G401 (cell line): ENCODE measurements at places on chromosomes 6 and 20.

- DNase-seq = no peak
Measured at GRCh38 chr6:69933239-69933638, 66.9 kb downstream of the COL19A1 start.

- no peak for DNase-seq
Measured at GRCh38 chr6:148629592-148630465, 117.0 kb upstream of the UST start.

DNA sequence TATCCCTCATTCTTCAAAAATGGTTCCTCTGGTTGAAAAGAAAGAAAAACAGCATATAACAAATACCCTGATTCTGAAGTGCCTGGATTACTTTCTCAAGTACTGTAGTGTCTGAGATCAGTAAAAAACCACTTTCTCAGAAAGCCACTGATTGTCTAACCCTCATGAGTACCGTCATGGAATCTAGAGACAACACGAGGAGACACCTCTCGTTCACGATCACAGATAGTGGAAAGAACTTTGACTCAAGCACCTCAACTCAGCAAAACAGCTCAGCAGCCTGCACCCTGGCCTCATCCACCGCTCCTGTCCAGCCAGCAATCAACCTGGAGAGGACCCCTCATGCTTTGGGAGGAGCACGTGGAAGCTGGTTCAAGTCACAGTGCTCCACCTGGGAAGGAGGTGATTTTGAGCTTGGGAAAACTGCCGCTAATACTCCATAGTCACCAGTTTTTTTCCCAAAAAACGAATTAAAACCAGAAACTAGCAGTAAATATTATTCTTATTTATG lies 1.0 kb downstream of the SCML4 start:
- DNase-seq = no peak

- no peak for DNase-seq
Measured at GRCh38 chr20:12750221-12750620, 258.6 kb upstream of the SPTLC3 start.

DNA sequence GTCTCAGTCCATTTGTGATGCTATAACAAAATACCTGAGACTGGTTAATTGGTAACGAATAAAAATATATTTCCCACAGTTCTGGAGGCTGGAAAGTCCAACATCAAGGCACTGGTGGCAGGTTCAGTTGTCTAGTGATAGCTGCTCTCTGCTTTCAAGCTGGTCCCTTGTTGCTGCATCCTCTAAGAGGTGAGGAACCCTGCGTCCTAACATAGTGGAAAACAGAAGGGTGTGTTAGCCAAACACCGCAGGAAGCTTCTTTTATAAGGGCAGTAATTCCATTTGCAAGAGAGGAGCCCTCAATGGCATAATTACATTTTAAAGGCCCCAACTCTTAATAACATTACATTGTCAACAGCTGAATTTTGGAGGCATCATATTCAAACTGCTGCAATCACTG lies 372.7 kb downstream of the ADGRB3 start:
- DNase-seq = no peak

- DNase-seq = no peak
Measured at GRCh38 chr6:27143474-27144026, 104.0 kb upstream of the PRSS16 start.

GRCh38 chr6:136920216-136920615 lies 1.9 kb upstream of the SLC35D3 start:
- no peak for DNase-seq

DNA sequence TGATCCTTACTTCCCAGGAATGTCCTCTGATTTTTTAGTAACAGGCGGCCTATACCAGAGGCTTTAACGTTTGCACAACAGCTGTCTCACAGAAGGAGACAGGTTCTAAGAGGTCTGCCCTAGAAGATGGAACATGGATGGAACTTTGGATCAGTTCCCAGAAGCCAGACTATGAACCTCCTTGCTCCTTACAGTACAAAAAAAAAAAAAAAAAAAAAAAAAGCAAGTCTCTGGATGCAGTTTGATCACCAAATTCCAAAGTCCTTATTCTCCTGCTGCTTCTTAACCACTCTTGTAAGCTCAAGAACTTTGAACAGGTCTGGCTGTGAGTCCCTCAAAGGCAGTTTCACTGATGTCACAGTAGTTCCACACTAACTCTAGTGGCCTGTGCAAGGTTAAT lies 2.0 kb upstream of the TRMT11 start:
- DNase-seq = no peak

DNA sequence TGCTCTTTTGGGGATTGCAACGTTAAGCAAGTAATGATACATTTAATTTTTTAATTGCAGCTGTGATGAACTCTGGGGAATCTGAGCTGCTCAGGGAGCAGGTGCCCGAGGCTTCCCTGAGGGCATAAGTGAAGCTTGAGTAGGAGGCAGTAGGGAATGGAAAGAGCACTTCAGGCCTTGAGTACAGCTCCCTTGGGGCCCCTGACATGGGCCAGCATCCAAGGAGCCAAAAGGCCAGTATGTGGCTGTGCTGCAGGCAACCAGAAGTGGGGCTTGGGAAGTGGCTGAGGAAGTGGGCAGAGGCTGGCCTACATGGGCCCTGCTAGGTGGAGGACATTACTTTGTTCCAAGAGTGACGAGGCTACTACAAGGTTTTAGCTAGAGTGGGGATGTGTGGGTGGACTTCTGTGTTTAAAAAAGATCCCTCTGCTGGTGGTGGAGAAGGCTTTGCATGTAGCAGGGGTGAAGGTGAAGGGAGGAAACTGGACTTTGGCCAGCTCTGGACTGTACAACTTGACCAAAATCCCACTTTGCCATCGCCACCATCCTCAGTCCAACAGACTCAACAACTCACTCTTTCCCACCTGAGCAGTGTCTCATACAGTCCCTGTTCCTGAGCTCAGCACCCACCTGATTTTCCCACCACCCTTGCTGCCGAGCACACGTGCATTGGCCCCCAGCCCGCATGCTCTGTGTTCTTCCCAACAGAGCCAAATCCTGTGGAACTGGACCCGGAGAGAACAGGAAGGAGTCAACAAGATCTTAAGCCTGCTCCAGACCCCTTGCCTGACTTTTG lies 10.9 kb upstream of the ZNF831 start:
- DNase-seq = no peak

- DNase-seq = no peak
Measured at GRCh38 chr6:108463784-108464183, 96.9 kb upstream of the FOXO3 start.

- DNase-seq = no peak
Measured at GRCh38 chr20:41560970-41561369, 57.2 kb downstream of the CHD6 start.

GRCh38 chr20:7029019-7029418 lies 261.5 kb downstream of the BMP2 start:
- no peak for DNase-seq

GRCh38 chr6:85580118-85580877 lies 13.4 kb downstream of the SNX14 start:
- no peak for DNase-seq

DNA sequence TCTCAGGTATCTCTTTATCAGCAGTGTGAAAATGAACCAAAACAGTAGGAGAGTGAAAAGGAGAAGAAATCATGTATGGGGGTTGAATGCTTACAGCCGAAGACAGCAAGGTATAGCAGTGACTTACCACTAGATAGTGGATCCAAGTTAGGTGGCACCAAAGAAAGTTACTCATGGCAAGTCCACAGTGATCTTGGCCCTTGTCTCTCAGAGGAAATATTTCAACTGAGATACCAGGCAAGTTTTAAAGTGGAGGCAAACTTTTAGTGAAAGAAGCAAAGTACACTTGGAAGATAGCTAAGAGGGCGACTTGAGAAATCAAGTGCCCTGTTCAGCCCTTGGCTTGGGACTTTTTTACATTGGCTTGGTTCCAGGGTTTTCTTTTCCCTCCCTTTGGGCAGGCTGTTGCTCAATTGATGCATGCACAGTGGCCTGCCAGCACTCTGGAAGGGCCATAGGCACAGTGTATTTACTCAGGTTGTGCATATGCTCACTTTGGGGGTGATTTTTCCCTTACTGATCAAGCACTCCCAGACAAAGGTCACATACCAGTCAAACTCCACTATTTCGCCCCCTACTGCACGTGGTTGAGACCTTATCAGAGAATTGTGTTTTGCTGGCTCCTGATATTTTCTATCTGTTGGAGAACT lies 329.5 kb upstream of the KHDRBS2 start:
- no peak for DNase-seq

GRCh38 chr6:67608099-67608749 lies 1026.9 kb upstream of the ADGRB3 start:
- no peak for DNase-seq

GRCh38 chr6:160238278-160238711 lies 20.3 kb downstream of the SLC22A2 start:
- DNase-seq = no peak

GRCh38 chr6:142155895-142156757 lies 9.1 kb downstream of the VTA1 start:
- DNase-seq = no peak

DNA sequence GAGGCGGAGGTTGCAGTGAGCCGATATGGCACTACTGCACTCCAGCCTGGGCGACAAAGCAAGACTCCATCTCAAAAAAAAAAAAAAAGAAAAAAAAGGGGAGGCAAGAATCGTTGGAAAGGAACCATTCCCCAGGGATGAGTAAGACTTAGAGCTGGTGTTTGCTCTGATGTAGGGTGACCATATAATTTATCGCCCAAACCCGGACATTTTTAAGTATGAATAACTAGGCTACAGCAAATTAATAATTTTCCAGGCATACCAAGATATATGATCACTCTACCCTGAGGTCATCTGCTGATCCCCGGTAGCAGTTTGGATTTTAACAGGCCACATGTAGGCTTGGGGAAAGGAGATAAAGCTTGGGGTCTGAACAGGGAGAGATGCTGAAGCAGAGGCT lies 260.9 kb downstream of the BTBD9 start:
- DNase-seq = no peak

DNA sequence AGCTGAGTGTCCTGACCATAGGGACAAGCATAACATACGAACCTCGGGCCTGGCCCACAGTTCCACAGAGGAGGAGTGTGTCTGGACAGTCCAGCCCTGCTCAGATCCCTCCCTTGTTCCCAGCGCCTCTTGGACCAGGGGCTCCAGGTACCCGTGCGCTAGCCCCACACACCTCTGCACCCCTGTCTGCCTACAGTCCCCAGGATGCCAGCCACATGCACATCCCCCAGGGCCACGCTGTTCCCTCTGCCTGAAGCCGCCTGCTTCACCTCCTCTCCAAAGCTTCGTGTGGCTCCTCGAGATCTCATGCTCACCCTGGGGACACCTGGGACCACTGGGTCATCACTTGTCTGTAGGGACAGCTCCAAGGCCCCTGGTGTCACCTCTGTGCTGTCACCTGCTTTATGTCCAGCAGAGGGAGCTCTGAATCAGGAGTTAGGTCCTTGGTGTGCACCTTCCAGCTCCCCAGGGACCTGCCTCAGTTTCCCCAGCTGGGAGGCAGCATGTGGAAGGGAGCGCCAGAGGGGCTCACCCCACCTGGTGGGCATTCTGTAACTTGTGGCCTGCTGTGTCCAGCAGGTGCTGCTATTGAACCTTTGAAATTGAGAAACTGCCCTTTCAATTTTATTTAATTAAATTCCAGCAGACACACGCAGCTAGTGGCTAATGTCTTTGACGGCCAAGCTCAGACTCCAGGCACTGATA lies 7.3 kb upstream of the YTHDF1 start:
- DNase-seq = peak; percentile 48

GRCh38 chr6:25315194-25316177 lies 36.3 kb downstream of the CARMIL1 start:
- peak; percentile 52 for DNase-seq

DNA sequence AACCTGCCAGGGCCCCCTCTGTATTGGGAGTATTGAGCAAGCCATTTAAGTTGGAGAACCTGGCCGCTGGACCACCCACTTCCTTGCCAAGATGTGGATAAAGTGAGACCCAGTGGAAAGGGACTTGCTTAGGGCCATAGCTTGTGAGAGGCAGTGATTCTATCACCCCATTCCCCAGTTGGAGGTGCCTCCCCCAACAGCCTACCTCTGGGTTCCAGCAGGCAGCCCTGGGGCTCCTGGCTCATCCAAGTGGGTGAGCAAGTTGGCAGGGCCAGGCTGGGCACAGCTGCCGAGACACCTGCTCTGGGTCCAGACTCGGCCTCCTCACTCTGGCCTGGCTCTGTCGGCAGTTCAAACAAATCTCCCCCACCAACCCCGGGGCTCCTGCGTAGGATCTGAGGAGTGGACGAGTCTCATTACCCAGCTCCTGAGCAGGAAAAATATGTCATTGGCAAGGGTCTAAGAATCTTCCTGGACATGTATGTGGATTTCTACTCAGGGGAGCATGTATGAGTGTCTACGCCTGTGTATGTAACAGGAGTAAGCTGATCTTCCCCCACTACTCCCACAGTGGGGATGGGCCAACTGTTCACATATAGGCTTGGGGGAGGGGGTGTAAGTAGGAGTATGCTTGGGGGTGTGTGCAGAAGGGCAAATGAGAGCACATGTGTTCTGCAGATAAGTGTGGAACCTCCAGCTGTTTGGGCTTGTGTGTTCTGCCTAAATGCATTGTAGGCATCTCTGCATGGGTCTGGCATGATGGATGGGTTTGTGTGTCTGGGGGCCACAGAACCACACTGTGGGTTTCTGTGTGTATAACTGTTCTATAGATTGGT lies 1.9 kb downstream of the ID1 start:
- peak; percentile 77 for DNase-seq

GRCh38 chr20:23116311-23117089 lies 30.4 kb upstream of the CD93 start:
- DNase-seq = peak; percentile 91

DNA sequence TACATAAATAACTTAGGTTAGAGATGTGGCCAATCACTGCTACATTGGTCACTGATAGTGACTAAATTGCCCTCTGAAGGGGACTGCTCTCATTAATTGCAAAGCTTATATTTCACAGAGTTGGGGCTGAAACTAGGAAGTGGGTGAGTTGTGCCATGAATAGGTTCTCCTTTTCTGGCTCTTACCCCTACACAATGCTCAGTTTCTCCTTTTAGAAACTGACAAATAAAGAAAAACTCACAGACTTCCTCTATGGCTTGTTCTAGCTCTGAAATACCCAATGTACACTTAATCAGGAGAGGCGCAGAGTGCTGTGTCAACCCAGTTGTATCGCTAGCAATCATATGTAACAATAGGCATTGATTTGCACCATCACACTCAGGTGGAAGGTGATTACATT lies 41.2 kb upstream of the PROKR2 start:
- DNase-seq = no peak

DNA sequence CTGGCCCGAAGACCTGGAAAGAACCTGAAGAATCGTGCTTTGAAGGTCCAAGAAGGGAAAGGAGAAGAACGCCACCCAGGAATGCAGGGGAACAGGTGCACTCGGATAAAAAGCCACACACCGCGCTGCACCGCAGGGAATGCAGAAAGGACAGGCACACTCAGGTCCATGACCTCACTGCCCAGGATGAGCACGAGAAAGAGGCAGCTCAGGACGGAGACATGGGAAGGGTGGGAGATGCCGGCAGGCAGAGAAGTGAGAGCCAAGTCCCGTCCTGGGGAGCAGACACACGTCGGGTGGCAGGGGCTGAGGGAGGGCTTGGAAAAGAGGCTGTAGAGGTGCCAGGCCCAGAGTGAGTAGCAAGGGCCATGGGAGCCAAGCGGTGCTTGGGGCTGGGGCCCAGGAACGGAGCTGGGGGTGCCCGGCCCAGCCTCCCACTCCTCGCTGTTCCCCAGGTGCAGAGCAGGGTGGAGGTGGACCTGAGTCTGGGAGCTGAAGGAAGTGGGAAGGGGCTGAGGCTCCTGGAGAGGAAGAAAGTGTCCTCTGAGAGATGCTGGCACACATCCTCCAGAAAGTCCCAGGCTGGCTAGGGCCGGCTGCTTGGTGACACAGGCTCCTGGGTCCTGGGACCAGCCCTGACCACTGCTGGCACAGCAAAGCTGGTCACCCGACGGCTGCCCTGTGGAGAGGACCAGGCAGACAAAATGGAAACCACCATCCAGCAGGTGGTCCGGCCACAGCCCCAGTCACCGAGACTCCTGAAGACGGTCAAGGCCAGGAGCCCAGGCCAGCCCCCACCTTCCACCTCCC lies 91.3 kb downstream of the PSMB1 start:
- DNase-seq = no peak

- no peak for DNase-seq
Measured at GRCh38 chr6:139447656-139447975, 73.2 kb upstream of the CITED2 start.
